ENCODE measurements at places on chromosomes 4 and X.
A peak's percentile ranks its signal among the peaks of the same experiment; 100 is the strongest.

DNA sequence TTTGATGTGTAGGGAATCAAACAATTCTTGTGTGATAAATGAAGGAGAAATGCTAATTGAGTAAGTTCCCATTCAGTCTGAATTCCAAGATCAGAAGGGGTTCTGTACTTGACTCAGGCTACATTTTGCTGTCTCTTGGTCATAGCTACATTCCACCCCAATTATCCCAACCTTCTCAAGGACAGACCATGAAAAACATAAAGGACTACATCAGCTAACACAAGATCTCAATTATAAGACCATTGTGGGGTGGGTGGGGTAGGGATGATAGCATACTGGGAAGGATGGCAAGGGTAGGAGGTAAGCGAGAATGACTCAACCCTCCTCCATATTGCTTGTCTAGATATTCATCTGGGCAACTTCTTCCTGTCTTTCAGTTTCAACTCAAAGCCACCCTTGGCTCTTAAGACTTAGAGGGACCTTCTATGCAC is 87.4 kb upstream of the ETNPPL start:
- no peak for DNase-seq

DNA sequence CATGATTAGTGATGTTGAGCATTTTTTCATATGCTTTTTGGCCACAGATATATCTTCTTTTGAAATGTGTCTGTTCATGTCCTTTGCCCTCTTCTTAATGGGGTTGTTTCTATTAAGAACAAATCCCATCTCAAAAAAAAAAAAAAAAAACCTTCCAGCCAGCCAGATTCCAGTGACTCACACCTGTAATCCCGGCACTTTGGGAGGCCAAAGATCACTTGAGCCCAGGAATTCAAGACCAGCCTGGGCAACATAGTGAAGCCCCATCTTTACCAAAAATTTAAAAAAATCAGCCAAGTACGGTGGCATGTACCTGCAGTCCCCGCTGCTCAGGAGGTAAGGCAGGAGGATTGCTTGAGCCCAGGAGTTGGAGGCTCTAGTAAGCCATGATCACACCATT is 5.1 kb downstream of the RAB33B start:
- DNase-seq = no peak

DNA sequence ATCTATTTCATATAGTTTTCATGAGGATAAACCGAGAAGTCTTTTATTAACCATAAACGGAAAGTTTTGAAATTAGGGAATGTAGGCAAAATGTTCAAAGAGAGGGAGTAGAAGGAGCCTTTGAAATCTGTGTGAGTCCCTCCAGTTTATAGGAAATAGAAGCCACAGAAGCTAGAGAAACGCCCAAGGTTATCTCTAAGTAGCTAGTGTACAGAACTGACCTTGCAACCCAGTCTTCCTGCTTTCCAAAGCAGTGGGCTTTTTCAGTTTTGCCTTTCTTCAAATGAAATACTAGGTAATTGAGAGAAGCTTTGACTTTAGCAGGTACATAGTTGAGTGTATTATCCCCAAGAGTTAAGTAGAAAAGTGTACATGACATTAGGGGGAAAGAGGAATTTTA is 39.4 kb downstream of the STIM2 start:
- no peak for DNase-seq

- DNase-seq = no peak
Measured at GRCh38 chrX:489820-490219, 103.1 kb upstream of the PPP2R3B start.

GRCh38 chrX:150158554-150159332 is 204.4 kb upstream of the MAMLD1 start:
- no peak for DNase-seq

- no peak for DNase-seq
Measured at GRCh38 chr4:22435652-22436051, 80.2 kb downstream of the ADGRA3 start.

GRCh38 chrX:32370456-32371205 is 840.7 kb downstream of the DMD start:
- no peak for DNase-seq

DNA sequence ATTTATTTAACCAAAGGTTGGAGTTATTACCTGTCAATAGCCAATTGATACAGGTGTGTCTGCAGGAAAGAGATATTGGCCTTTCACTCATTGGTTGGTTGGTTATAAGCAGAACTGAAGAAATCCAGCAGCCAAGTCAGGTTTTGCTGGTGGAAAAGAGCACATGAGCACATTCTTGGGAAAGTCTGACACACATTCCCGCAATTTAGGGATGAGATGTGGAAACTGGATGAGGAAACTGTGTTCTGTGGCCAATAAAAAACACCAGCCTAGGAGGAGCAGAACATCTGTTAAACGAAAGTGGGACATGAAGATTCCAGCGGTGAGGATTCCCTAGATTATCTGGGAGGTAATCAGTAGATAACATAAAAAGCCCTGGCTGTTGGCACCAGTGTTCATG is 567.4 kb upstream of the CPEB2 start:
- no peak for DNase-seq

GRCh38 chr4:98176531-98176930 is 33.3 kb upstream of the STPG2 start:
- DNase-seq = no peak

DNA sequence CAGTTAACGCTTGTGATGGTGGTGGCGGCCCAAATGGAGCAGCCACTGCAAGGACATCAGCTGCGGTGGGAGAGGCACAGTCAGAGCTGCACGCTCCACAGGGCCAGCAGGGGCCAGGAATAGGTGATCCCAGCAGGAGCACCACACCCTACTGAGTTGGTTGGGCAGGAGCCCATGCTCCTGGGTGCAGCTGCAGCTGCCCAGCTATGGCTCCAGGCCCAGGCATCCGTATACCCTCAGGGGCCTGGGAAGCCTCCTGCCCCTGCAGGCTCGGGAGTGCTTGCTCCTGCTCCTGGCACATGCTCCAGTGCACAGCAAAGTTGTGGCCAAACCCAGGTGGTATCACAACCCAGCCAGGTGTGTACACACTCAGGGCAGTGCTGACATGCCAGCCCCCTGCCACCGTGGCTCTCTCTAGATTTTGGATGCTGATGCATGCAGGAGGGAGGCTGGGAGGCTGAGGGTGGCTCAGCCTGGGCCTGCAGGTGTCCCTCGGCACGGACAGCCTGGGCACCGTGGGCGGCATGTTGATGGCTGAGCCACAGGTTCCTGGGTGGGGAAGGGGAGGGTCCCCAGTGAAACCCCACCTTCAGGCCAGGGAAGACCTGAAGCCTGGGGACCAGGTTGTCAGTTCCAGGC is 150.2 kb downstream of the CXXC4 start:
- DNase-seq = no peak

DNA sequence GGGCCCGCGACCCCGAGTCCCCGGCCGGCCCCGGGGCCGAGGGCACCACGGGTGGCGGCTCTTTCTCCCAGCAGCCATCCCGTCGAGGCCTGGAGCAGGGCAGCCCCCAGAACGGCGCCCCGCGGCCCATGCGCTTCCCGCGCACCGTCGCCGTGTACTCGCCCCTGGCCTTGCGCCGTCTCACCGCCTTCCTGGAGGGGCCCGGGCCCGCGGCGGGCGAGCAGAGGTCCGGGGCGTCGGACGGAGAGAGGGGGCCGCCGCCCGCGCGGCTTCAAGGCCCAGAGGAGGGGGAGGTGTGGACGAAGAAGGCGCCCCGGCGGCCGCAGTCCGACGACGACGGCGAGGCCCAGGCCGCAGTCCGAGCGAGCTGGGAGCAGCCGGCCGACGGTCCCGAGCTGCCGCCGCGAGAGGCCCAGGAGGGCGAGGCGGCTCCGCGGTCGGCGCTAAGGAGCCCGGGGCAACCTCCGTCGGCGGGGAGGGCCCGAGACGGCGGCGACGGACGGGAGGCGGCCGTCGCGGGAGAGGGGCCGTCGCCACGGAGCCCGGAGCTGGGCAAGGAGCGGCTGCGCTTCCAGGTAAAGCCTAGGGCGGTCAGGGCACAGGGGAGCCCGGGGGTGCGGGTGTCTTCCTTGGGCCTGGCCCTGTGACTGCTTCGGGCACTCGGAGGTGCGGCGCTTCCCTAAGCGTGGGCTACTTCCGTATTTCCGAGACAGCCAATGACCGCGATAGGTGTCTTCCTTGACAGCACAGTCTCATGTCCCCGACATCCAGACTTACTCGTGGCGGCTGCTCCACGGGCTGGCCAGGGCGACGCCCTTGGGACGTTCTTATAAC is 845 bp downstream of the ZAR1 start:
- no peak for DNase-seq

DNA sequence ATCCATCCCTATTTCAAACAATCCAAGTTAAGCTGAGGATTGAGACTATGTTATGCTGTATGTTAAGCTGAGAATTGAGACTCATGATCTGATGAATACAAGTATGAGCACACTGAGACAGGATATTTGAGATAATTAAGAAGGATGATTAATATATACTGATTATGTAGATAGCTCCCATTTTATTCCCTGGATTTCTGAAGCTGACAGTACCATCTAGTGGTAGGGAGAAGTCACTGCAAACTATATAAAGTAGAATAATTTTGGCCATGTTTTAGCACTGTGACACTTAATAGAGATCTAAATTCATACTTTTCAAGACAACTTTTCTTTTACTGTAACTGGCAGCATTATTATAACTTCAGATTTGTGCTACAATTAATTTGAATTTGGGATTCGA is 63.8 kb upstream of the HPRT1 start:
- no peak for DNase-seq

- peak; percentile 18 for DNase-seq
Measured at GRCh38 chr4:10554694-10555093, 97.5 kb upstream of the ZNF518B start.

DNA sequence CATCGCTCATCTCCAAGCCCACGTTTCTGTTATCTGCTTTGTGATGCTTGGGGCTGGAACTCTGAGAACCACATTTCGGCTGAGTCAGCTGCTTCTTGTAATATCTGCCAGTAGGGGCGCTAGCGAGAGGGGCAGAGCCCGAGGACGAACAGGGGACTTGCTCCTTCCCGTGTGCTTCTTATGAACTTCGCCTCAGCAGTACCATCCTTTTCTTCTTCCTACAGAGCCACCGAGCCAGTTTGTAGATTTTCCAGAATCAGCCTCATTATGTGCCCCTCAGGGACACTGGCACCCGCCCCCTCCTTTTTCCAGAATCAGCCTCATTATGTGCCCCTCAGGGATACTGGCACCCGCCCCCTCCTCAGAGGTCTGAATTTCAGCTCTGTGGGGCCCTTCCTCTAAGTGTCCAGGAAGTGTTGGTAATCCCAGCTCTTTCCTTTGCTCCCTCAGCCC is 441.7 kb upstream of the RASGEF1B start:
- DNase-seq = no peak

DNA sequence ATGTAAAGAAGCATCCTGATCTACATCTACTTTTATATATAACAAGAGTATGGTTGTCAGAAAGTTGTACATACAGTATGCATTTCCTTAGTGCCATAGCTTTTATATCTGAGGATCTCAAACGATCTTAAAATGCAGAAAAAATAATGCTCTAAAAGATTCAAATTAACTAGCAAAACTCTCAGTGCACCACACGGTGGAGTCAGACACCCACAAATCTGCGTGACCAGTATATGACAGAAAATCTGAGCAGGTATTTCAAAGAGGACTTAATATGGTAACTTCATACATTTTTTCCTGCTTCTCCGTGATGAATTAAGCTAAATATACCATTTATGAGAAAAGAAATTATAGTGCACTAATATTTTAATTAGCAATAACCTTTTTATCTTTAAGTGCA is 803.0 kb downstream of the DMD start:
- DNase-seq = no peak

GRCh38 chr4:168664242-168664891 is 167.5 kb downstream of the PALLD start:
- no peak for DNase-seq
